ENCODE measurements at places on chromosomes 3 and 15. TPM values are rescaled to one million over a fixed set of nuclear protein-coding genes. Genes with fewer than 3 reads are reported as not detected.

The CCR1 gene
- 10.2 TPM for total RNA-seq

The P2RY14 gene
- total RNA-seq: 2.7 TPM

The CD200R1 gene
- total RNA-seq: not detected

The COL6A6 gene
- total RNA-seq: not detected

The CPNE4 gene
- total RNA-seq: not detected

The GABRA5 gene
- not detected for total RNA-seq

The RAD51 gene
- not detected for total RNA-seq

The SYNPR gene
- total RNA-seq: not detected

The SLC2A2 gene
- total RNA-seq: not detected

The MINDY2 gene
- total RNA-seq: 10.4 TPM

The RGMA gene
- 76.7 TPM for total RNA-seq

GRCh38 chr15:64775551-64776401 lies at the start of gene RBPMS2:
Gene RBPMS2, minus strand, starts transcription at chr15:64775589. Its CDS starts 270 bp downstream, at chr15:64775319.
- DNase-seq: no peak

GRCh38 chr3:107822308-107822707 lies 268.5 kb downstream of the CD47 start:
- DNase-seq: no peak

- no peak for DNase-seq
Measured at GRCh38 chr3:46908294-46908985, 30.9 kb downstream of the PTH1R start.

- DNase-seq: no peak
Measured at GRCh38 chr3:63974451-63974850, 48.8 kb downstream of the PSMD6 start.

DNA sequence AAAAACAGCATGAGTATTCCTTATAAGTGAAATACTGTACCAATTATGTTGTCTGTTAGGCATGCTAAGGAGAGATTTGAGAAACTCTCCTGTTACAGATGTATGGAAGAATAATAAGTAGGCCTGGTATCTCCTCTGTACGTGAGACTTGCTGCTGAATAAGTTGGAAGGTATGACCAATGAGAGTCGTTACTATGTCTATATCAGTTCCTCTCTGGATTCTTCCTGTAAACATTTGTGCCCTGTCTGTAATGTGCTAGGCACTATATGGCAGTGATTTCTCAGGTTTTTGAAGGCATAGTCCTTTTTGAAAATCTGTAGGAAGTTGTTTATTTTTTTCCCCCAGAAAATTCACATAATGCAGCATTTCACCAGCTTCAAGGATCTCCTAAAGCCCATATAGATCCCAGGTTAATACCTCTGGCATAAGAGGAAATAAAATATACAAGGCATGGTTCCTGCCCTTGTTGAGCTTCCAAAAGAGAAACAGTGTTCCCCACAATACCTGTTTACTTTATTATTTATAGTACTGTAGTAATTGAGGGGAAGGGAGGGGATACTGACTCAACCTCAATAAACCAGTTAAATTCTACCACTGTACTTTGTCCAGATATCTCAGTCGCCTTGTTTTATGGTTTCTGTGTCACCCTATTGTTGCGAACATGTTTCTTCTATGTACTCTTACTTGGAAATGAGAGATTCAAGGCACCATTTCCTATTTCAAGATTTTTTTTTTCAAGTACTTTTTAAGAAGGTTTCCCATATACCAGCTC lies 28.6 kb downstream of the MAP2K5 start:
- DNase-seq: no peak

DNA sequence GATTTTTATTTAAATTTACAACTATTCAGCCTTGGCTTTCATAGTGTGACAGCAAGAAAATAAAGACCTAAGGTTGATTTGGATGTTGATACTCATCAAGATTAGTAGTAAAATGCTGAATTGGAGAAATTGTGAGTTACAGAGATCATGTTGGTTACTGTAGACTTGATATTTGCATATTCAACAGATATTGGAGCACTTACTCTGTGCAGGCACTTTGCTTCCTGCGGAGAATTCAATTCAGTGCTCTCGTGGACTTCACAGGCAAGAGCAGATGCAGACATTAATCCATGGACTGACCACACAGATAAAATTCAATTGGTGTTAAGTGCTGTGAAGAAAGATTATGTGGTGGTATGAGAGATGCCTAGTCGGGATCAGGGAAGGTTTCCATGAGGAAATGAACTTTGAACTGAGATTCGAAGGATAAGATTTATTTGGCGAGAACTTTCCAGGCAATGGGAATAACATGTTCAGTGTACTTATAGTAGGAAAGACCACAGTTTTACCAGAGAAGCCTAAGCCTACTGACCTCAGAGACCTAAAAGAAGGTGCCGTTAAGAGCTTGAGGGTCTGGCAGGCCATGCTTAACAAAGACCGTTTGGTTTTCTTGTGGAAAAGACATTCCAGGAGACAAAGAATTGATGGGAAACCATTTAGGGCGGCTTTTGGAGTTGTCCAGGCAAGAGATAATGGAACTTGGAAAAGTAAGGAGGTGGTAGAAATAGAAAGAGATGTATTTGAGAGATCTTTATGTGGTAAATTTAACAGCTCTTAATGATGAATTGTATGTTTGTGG lies 4.3 kb downstream of the SELENOT start:
- no peak for DNase-seq

- DNase-seq: no peak
Measured at GRCh38 chr15:65089206-65089824, 12.8 kb downstream of the KBTBD13 start.

GRCh38 chr3:32646761-32647160 lies 38.2 kb upstream of the CNOT10 start:
- DNase-seq: no peak

- no peak for DNase-seq
Measured at GRCh38 chr3:61997101-61997500, 376.2 kb downstream of the FEZF2 start.

- no peak for DNase-seq
Measured at GRCh38 chr15:69868756-69869155, 229.0 kb downstream of the TLE3 start.

DNA sequence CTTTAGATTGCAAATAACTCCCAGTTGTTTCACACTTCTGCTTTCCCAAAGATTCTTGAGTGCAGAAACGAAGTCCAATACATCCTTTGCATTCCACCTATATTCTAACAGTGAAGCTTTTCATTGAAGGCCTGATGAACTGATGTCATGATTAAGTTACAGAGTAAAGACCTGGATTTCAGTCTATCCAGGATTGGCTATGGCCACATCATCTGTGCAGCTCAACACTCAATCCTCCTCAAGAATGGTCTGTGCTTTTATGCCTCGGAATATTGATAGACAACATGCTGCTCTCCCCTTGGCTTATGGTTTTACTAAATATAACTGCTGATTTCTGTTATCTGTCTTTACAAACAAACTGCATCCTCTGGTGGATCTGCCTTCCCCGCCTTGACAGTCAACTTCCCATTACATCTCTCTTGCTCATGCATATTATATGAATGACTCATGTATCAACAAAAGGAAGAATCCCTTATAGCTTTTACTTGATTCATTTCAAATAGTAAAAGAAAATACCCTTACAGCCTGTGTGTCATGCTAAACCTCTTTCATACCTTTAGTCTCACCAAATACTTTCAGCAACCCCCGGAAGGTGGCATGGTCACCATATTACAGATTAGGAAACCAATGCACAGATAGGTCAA lies 59.5 kb downstream of the SCN11A start:
- DNase-seq: no peak

DNA sequence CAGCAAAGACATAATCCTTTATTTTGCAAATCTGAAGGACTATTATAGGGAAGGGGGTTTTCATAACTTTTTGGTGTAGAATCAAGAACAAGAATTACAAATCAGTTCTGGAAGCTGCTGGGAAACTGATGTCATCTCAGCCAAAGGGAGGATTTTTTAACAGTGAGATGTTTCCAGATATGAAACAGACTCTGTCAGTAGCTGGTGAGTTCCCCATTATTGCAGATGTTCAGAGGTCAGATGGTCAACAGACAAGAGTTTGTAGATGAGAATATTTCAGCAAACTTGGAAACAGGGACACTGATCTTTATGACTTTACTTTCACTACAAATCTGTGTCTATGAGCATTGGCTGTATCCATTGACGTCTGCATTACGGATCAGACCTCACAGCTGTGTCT lies 71.9 kb upstream of the LPP start:
- DNase-seq: no peak

- no peak for DNase-seq
Measured at GRCh38 chr15:44296625-44297524, 8.4 kb downstream of the GOLM2 start.

- no peak for DNase-seq
Measured at GRCh38 chr3:190370369-190370768, 17.6 kb upstream of the CLDN16 start.

- no peak for DNase-seq
Measured at GRCh38 chr3:87025661-87026645, 35.0 kb upstream of the VGLL3 start.

DNA sequence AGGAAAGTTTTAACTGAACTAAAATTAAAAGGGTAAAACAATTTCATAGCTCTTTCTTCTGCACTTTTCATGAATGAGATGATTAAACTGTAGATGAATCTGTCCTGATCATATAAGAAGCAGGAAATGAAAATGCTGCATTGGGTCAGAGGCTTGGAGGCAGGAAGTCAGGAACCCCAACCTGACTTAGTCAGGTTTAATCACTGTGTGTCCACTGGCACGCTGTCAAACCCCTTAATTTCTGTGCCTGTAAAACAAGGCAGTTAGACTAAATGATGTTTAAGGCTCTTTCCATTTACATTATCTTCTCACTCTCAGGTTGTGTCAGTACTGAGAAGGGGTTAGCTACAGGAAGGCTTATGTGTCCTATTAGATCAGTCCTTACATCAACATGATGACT lies 193.3 kb upstream of the TTC14 start:
- DNase-seq: no peak

Measured in ascending aorta (tissue), 2 donors.